ENCODE measurements at places on chromosomes 16 and 17.

DNA sequence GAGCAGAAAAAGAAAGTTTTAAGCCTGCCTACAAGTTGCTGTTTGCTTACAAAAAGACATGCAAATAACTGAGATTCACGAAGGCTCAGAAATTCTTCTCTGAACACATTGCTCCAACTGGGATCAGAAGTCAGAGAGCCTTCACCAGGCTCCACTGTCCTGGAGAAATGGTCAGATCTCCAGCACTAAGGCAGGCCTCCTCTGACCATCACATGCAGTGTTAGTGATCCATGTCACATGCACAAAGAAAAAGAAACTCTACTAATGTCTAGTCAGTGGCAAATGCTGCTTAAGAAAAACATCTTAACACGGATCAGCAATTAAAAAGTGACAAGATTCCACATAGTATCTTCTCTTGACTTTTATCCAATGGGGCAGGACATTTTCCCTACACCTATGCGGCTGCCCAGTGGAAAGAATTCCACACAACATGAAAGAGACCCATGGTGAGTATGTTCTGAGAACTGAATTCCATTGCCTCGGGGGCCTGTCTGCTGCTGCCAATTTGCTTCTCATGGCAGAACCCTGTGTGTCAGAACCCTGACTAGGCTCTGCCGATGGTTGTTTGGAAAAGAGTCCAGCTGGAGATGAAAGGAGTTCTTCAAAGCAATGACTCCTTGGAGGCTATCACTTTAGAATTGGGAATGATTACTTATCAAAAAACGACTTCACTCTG lies 96.6 kb downstream of the HIC1 start:
- no peak for DNase-seq

GRCh38 chr17:43701318-43701743 lies 39.6 kb upstream of the MEOX1 start:
- DNase-seq: peak; percentile 68

GRCh38 chr17:32629563-32630190 lies 142.9 kb downstream of the CDK5R1 start:
- no peak for DNase-seq

DNA sequence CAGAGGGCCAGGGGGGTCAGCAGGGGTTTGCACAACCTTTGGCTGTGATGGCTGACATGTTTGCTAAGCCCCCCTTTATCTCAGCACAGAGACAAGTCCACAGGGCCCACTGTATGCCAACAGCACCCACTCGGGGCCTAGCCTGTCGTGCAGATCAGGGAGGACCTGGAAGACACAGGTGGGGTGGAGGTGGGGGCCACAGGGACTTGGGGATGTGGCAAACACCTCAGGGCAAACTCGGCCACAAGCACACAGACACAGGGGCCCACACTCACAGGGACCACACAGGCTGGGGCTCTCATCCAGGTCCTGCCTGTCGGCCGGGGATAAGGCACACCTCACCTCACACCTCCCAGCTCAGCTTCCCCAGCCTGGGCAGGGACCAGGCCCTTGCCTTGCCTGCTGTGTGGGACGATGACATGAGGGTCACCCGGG lies 87.9 kb downstream of the C16orf78 start:
- DNase-seq: no peak

- no peak for DNase-seq
These were observed 4.8 kb upstream of the LASP1NB start for GRCh38 chr17:38920374-38921291.

GRCh38 chr16:11914210-11915113 lies 1.3 kb downstream of the GSPT1 start:
- peak; percentile 10 for DNase-seq

DNA sequence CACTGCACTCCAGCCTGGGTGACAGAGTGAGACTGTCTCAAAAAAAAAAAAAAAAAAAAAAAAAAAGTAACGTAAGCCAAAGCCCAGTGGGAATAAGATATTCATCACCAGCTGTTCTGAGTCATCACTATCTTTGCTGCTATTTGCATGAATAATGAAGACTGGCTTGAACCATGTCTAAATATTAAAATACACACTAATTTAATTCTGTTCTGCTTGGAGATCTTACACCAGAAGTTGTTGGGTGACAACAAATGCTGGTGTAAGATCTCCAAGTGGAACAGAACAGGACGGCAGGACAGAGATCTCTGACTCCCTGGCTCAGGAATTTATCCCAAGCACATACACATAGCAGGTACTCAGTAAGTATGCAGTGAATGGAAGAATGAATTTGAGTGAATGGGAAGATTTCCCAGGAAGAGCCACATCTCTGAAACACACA lies 19.6 kb downstream of the DNAH17 start:
- no peak for DNase-seq

- no peak for DNase-seq
These were observed 46.8 kb upstream of the B4GALNT2 start for GRCh38 chr17:49085565-49086315.

All from stimulated activated naive B cell treated with anti-CD40 and anti-IgM and Interleukin-4, amounts not matched to agents 10 μg/mL and 1 μg/mL and 100 μg/mL, for 72 hours (primary cell).